ENCODE measurements at places on chromosomes 7 and 10. TPM values are rescaled to one million over a fixed set of nuclear protein-coding genes. Genes with fewer than 3 reads are reported as not detected.

SRRM3 gene
- 2.8 TPM for total RNA-seq

GPR141 gene
- not detected for total RNA-seq

AZGP1 gene
- total RNA-seq, result not detected

TMEM270 gene
- total RNA-seq, result not detected

SND1 gene
- 243 TPM for total RNA-seq

SEMA3E gene
- 6.8 TPM for total RNA-seq

SEMA3D gene
- total RNA-seq, result 2.6 TPM

BEND7 gene
- total RNA-seq, result 1.0 TPM

PDCD11 gene
- 25.5 TPM for total RNA-seq

PHTF2 gene
- 34.2 TPM for total RNA-seq

SGCE gene
- 87.5 TPM for total RNA-seq

PDE6C gene
- not detected for total RNA-seq

ABCA13 gene
- 2.5 TPM for total RNA-seq

CAMK1D gene
- 2.5 TPM for total RNA-seq

LRRC18 gene
- under 0.01 TPM for total RNA-seq

HOXA1 gene
- total RNA-seq, result 1.2 TPM

TRIP6 gene
- total RNA-seq, result 103 TPM

NKX2-3 gene
- total RNA-seq, result not detected

BRI3 gene
- 74.3 TPM for total RNA-seq

STEAP2 gene
- total RNA-seq, result 37.7 TPM

SLC26A5 gene
- total RNA-seq, result not detected

TAC1 gene
- not detected for total RNA-seq

ABCB8 gene
- total RNA-seq, result 37.2 TPM

ZP3 gene
- total RNA-seq, result 0.87 TPM

ETV1 gene
- 45.4 TPM for total RNA-seq

SMARCD3 gene
- 47.0 TPM for total RNA-seq

GPR85 gene
- 1.9 TPM for total RNA-seq

SPDYE11 gene
- under 0.01 TPM for total RNA-seq

ASIC3 gene
- total RNA-seq, result 0.17 TPM

NODAL gene
- not detected for total RNA-seq

TMEM229A gene
- not detected for total RNA-seq

SFTPD gene
- not detected for total RNA-seq

CFAP69 gene
- total RNA-seq, result 5.5 TPM

MEOX2 gene
- total RNA-seq, result 0.83 TPM

CTNNA3 gene
- not detected for total RNA-seq

BMS1 gene
- total RNA-seq, result 13.6 TPM

LAMB4 gene
- under 0.01 TPM for total RNA-seq

BAIAP2L1 gene
- total RNA-seq, result 1.3 TPM

PSD gene
- total RNA-seq, result 20.2 TPM

SEMA3A gene
- 117 TPM for total RNA-seq

NUTM2B gene
- 1.2 TPM for total RNA-seq

ABI1 gene
- total RNA-seq, result 30.4 TPM

MACC1 gene
- 0.15 TPM for total RNA-seq

ZNF804B gene
- not detected for total RNA-seq

EN2 gene
- total RNA-seq, result not detected

LIPN gene
- not detected for total RNA-seq

RPEL1 gene
- total RNA-seq, result under 0.01 TPM

RGR gene
- total RNA-seq, result not detected

ACHE gene
- 2.2 TPM for total RNA-seq

ZNF853 gene
- total RNA-seq, result 1.5 TPM

MRPS24 gene
- 100 TPM for total RNA-seq

PIK3AP1 gene
- not detected for total RNA-seq

NPTX2 gene
- not detected for total RNA-seq

AGAP6 gene
- total RNA-seq, result 3.6 TPM

NME8 gene
- total RNA-seq, result not detected

CRPPA gene
- 1.2 TPM for total RNA-seq
